ENCODE measurements at places on chromosomes 2 and 18. TPM values are rescaled to one million over a fixed set of nuclear protein-coding genes. Genes with fewer than 3 reads are reported as not detected.
A peak's percentile ranks its signal among the peaks of the same experiment; 100 is the strongest.

- H3K27ac ChIP-seq, result no peak overlapping the region
- H3K4me3 ChIP-seq, result no peak overlapping the region
- peaks cover 14% of the 10 kb centered on the region for H3K4me1 ChIP-seq
- no peaks in the 10 kb centered on the region for H3K36me3 ChIP-seq
- H3K27me3 ChIP-seq, result no peaks in the 10 kb centered on the region
- DNase-seq, result no peak
Measured at GRCh38 chr18:35410561-35410960, 33.4 kb upstream of the ZNF396 start.

GRCh38 chr18:12119358-12119757 is 25.7 kb downstream of the ANKRD62 start:
- no peaks in the 10 kb centered on the region for H3K36me3 ChIP-seq
- peaks cover 55% of the 10 kb centered on the region for H3K27me3 ChIP-seq
- no peak overlapping the region for H3K27ac ChIP-seq
- no peak for DNase-seq
- H3K4me3 ChIP-seq, result no peak overlapping the region
- no peaks in the 10 kb centered on the region for H3K4me1 ChIP-seq

DNA sequence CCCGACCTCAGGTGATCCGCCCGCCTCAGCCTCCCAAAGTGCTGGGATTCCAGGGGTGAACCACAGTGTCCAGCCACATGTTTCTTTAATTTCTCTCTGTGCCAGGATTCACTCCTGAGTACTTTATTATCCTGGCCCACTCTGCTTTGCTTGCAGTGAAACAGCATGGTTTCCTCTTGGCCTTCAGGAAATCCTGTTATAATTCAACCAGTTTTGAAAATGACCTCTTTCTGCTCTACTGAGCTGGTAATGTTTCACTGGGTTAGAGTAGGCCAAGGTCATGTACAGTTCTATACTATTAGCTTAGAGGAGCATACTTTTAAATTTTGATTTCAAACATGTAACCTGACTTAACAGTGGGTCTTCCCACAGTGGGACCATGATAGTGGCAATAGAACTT is 90.6 kb upstream of the PELI1 start:
- no peak overlapping the region for H3K27ac ChIP-seq
- H3K27me3 ChIP-seq, result no peaks in the 10 kb centered on the region
- no peak for DNase-seq
- no peaks in the 10 kb centered on the region for H3K36me3 ChIP-seq

GRCh38 chr2:8315531-8316165 is 366.2 kb upstream of the ID2 start:
- no peaks in the 10 kb centered on the region for H3K36me3 ChIP-seq
- DNase-seq, result no peak
- peaks cover 30% of the 10 kb centered on the region for H3K4me1 ChIP-seq

- H3K4me1 ChIP-seq, result no peaks in the 10 kb centered on the region
- H3K27ac ChIP-seq, result no peak overlapping the region
- H3K36me3 ChIP-seq, result no peaks in the 10 kb centered on the region
Measured at GRCh38 chr2:75077909-75078308, 119.5 kb downstream of the POLE4 start.

DNA sequence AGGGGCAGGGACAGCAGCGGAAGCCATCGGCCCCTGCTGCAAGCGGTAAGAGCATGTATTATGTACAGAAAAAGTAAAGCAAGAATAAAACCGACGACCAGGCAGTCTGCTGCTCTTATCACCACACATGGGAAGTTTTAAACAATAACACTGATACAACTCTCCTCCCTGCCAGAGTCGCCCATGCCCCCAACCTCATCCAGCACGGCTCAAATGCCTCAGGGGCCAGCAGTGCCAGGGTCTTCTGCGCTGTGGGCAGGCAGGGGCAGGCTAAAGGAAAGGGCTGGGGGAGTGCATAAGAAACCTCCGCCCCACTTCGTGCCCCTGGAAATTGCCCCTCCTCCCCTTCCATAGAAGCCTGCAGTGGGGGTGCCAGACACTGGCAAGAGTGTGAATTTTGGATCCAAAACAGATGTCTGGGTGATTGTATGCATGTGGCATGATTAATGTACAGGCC is 10.1 kb downstream of the TEX51 start:
- no peak for DNase-seq
- peaks cover 71% of the 10 kb centered on the region for H3K27me3 ChIP-seq
- no peak overlapping the region for H3K27ac ChIP-seq

GRCh38 chr2:10575609-10576280 is 114.0 kb downstream of the NOL10 start:
- H3K27ac ChIP-seq, result peak overlapping the region; percentile 97
- H3K36me3 ChIP-seq, result peaks cover 44% of the 10 kb centered on the region
- peaks cover 27% of the 10 kb centered on the region for H3K4me1 ChIP-seq
- 0 out of 2 replicates have a peak overlapping the region, but pooled peaks have one; percentile 3 for H3K4me3 ChIP-seq
- peak; percentile 94 for DNase-seq

The LRRTM1 gene
- total RNA-seq, result not detected

The CKAP2L gene
- 20.7 TPM for total RNA-seq

The TDRD15 gene
- total RNA-seq, result not detected

The GPR75 gene
- 1.5 TPM for total RNA-seq

All from PC-3 (cell line).